Muscle of leg (tissue), 16 donors: ENCODE measurements at places on chromosomes 3 and 15. TPM values are rescaled to one million over a fixed set of nuclear protein-coding genes. Genes with fewer than 3 reads are reported as not detected.

The KCNMB2 gene
- 11.7 TPM for total RNA-seq

The TLR9 gene
- 0.09 TPM for total RNA-seq

The ACAN gene
- total RNA-seq, result 27.8 TPM

The KPNA4 gene
- total RNA-seq, result 33.6 TPM

The ST3GAL6 gene
- total RNA-seq, result 5.8 TPM

The HIGD2B gene
- total RNA-seq, result not detected

The PPIP5K1 gene
- 6.1 TPM for total RNA-seq

The CRABP1 gene
- 69.1 TPM for total RNA-seq

The RASGRP1 gene
- total RNA-seq, result 0.35 TPM

The PTH1R gene
- total RNA-seq, result 20.7 TPM

The SMAD6 gene
- total RNA-seq, result 5.4 TPM

The BOC gene
- total RNA-seq, result 54.2 TPM

The OR5K4 gene
- not detected for total RNA-seq

The INSYN1 gene
- total RNA-seq, result 5.7 TPM

The KNL1 gene
- total RNA-seq, result 8.7 TPM

The FAM3D gene
- total RNA-seq, result 0.09 TPM

The ASB14 gene
- 0.18 TPM for total RNA-seq

The CCDC54 gene
- not detected for total RNA-seq

The CPN2 gene
- total RNA-seq, result 0.04 TPM

The MST1R gene
- 1.2 TPM for total RNA-seq

The NPHP3 gene
- 33.9 TPM for total RNA-seq

The ESYT3 gene
- 11.0 TPM for total RNA-seq

The MFGE8 gene
- 65.2 TPM for total RNA-seq

The SAMD7 gene
- not detected for total RNA-seq

The PLA2G4E gene
- total RNA-seq, result 0.80 TPM

The SEMA3F gene
- 9.1 TPM for total RNA-seq

The CHRM5 gene
- not detected for total RNA-seq

The MINAR1 gene
- 2.8 TPM for total RNA-seq

The LNP1 gene
- 5.9 TPM for total RNA-seq

The ARL14 gene
- total RNA-seq, result not detected

The HES1 gene
- 29.4 TPM for total RNA-seq

The TGM5 gene
- total RNA-seq, result 0.13 TPM

The HRG gene
- total RNA-seq, result 0.04 TPM

The FETUB gene
- 0.04 TPM for total RNA-seq

The CIP2A gene
- total RNA-seq, result 11.8 TPM

The SLC28A2 gene
- not detected for total RNA-seq

The GOLGA6A gene
- total RNA-seq, result 0.13 TPM

The SH2D7 gene
- not detected for total RNA-seq

The GOLGA6L4 gene
- 0.66 TPM for total RNA-seq

The GPR160 gene
- 1.2 TPM for total RNA-seq

The ADPRH gene
- 4.0 TPM for total RNA-seq

The VIPR1 gene
- 1.2 TPM for total RNA-seq

The ERICH6 gene
- total RNA-seq, result 0.09 TPM

The LSAMP gene
- 9.8 TPM for total RNA-seq

The ERC2 gene
- 2.0 TPM for total RNA-seq

The ZNF774 gene
- total RNA-seq, result 2.3 TPM

The UROC1 gene
- total RNA-seq, result 0.04 TPM
